ENCODE measurements at places on chromosomes 3 and 15.

DNA sequence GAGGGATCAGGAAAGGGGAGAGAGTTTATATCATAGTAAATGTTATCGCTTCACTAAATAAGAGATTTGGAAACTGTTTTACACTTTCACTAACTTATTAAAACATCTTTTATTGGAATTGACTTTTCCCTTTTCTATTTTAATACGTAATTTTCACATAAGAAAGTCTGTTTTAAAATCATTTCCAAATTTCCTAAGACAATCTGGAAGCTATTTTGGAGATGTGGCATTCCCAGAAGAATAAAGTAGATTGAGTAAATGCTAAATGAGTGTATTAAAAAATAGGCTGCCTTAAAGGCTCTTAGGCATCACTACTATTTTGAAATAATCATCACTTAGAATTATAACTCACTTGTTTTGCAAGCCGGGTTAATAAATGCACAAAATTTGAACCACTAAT, 763.5 kb downstream of the EDEM1 start:
- no peak for DNase-seq

DNA sequence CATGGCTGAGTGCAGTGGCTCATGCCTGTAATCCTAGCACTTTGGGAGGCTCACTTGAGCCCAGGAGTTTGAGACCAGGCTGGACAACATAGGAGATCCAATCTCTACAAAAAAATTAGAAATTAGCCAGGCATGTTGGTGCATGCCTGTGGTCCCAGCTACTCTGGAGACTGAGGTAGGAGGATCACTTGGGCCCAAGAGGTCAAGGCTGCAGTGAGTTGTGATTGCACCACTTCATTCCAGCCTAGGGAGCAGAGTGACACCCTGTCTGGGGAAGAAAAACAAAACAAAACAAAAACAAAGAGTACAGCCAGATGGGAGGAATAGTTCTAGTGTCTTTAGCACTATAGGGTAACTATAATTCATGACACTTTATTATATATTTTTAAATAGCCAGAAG, 26.2 kb upstream of the COMMD4 start:
- peak; percentile 43 for DNase-seq

- no peak for DNase-seq
These were observed 19.5 kb upstream of the ATP2B2 start for GRCh38 chr3:10524799-10525301.

DNA sequence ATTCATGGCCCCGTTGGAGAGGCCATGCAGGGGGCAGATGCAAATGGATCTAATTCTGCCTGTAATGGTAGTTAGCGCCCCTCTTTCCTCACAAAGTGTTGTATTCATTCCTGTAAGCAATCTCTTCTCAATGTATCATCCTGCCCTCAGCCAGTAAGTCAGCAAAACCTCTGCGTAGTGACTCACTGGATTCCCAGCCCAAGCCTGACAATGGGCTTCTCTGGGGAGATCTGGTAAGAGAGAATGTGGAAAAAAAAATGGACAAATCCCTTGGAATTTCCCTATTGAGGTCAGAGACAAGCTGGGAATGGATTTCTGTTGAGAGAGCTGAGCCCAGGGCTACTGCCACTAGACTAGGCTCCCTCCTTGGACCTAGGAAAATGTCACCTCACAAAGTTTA, 25.4 kb downstream of the ADPGK start:
- DNase-seq = no peak
